Fibroblast of the conjunctiva (primary cell): ENCODE measurements at places on chromosomes 7 and 10.
A peak's percentile ranks its signal among the peaks of the same experiment; 100 is the strongest.

GRCh38 chr10:116567335-116567734 lies 21.6 kb downstream of the PNLIP start:
- DNase-seq: no peak

DNA sequence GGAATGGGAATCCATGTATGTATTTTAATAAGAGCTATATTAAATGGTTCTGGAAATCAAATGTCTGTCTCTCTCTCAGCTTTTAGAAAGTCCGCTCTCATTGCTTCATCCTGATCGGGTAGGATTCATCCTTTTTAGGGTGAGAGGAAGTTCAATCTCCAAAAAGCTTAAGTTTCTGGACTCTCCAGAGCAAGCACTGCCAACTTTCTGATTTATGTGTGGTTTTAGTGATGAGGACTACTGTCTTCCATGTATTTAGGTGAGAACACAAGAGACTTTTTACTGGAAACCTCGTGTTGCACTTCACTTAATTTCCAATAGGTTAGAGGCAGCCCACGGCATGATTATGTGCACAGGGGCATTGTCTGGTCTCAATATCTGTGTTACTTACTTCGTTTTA lies 267.9 kb downstream of the SUGCT start:
- DNase-seq: no peak

DNA sequence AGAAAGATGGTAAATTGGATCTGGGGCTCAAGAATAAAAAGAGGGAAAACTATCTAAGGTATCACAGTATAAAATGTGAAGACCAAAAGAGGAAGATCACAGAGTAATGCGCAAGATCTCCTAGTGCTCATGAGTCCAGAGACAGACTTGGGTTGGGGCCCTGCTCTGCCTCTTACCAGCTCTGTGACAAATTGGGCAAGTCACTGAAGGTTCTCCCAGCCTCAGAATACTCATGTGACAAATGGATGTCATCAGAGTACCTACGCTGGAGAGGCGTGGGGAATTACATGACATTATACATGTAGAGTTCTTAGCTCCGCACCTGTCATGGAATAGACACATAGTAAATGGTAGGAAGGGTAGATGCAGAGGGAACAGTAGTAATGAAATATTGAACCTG lies 124.4 kb downstream of the DOCK4 start:
- DNase-seq: no peak

DNA sequence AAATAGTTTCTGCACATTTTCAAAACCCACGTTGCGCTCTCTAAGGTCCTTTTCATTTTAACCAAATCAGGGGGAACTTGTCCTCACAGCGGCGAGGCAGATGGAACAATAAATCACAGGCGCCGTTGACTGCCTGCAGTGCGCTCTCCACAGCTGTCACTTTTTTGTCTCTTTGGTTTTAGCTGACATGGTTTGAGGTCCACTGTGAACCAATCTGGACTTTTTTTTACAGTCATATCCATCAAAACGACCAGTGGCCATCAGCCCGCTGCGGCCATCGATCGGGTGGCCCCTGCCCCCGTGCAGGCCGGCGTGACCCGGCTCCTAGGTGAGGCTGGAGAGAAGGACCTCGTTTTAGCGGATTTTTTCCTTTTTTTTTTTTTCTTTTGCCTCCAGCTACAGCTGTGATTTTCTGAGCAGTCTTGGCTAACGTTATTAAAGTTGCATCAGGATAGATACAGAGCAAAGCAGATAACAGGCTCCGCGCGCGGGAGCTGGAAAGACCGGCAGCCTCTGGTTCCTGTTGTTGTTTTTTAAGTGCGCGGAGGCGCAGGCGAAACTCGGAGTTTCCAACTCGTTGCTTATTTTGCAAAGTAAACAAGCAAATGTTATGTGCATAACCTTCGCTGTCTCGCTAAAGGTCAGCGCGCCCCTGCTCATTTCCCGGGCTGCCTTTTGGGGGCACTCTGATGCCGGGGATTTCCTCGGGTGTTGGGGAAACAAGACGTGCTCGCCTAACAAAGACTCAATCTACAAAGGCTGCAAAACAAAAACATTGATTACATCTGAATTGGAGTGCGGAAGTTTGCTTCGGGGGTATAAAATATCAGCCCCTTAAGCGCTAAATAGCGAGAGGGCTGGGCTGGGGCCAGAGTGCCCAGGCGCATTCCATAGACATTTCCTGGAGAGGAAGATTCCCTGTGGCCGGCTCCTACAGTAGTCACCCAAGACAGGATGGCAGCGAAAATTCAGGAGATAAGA lies 414.8 kb upstream of the MKI67 start:
- no peak for DNase-seq

GRCh38 chr10:17001961-17002749 lies 127.5 kb downstream of the CUBN start:
- peak; percentile 98 for DNase-seq

GRCh38 chr7:105016709-105017656 lies 3.0 kb downstream of the KMT2E start:
- DNase-seq: no peak

DNA sequence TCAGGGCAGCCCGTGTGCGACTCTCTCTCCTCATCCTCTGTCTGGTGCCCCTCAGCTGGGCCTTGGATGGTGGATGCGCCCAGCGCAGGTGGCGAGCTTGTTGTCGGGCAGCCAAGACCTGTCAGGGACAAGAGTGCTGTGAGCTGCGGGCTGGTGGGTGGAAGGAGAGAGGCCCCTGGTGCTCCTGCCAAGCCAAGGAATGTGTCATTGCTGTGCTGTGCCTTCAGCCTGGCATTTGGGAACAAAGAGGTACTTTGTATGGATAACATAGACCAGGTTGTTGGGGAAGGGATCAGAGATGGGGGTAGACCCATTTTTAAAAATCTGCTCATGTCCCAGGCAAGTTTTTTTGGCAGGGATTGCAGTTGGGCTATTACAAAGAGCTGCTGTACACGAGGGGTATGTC lies 120.9 kb downstream of the PKD1L1 start:
- DNase-seq: no peak

GRCh38 chr10:70341016-70341415 lies 41.4 kb downstream of the LRRC20 start:
- DNase-seq: no peak

GRCh38 chr7:154960063-154960790 lies 42.7 kb downstream of the PAXIP1 start:
- no peak for DNase-seq

DNA sequence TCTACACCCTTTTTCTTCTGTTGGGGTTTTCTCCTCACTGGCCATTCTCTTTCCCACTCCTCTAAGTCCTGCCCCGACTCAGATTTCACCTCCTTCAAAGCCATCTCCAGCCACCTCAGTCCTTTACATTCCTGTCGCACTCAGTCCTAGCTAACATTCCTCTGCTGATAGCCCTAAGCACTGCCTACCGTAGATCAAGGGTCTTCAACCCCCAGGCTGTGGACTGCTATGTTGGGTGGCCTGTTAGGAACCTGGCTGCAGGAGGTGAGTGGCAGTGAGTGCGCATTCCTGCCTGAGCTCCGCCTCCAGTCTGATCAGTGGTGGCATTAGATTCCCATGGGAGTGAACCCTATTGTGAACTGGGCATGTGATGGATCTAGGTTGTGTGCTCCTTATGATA lies 11.2 kb downstream of the PFKFB3 start:
- no peak for DNase-seq

GRCh38 chr10:117239051-117239450 lies 1.9 kb upstream of the SLC18A2 start:
- no peak for DNase-seq

GRCh38 chr7:35716038-35716803 lies 21.3 kb upstream of the HERPUD2 start:
- peak; percentile 20 for DNase-seq

GRCh38 chr7:22114440-22114981 lies 168.8 kb upstream of the CDCA7L start:
- no peak for DNase-seq

DNA sequence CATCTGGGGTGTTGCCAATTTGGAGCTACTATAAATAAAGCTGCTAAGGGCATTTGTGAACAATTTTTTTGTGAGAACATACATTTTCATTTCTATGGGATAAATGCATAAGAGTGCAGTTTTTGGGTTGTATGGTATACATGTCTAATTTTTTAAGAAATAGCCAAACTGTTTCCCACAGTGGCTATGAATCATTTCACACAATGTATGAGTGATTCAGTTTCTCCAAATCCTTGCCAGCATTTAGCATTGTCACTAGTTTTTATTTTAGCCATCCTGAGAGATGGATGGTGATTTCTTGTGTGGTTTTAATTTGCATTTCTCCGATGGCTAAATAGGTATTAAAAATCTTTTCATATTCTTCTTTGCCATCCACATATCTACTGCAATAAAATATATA lies 105.3 kb downstream of the AMPH start:
- no peak for DNase-seq

DNA sequence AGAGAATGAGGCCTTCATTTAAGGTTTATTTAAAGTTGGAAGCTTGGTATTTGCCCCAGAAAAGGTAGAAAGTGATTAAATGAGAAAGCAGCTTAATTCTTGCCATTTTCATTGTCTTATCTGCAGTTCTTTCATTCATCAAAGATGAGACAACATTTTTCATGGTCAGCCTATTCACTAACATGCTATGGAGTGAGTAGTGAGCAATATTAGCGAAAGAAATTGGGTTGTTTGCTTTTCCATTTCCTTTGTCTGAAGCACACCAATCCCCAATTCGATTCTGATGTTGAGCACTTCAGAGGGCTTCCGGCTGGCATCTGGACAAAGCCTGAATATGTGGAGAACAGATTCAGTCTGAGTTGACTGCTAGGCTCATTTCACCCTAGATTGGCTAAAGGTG lies 317.2 kb downstream of the BBS9 start:
- DNase-seq: no peak

GRCh38 chr7:19674266-19674960 lies 34.4 kb downstream of the POLR1F start:
- no peak for DNase-seq
